ENCODE measurements at places on chromosomes 11 and 22.

GRCh38 chr11:65764434-65764833 lies 16.3 kb downstream of the AP5B1 start:
- DNase-seq, result no peak

DNA sequence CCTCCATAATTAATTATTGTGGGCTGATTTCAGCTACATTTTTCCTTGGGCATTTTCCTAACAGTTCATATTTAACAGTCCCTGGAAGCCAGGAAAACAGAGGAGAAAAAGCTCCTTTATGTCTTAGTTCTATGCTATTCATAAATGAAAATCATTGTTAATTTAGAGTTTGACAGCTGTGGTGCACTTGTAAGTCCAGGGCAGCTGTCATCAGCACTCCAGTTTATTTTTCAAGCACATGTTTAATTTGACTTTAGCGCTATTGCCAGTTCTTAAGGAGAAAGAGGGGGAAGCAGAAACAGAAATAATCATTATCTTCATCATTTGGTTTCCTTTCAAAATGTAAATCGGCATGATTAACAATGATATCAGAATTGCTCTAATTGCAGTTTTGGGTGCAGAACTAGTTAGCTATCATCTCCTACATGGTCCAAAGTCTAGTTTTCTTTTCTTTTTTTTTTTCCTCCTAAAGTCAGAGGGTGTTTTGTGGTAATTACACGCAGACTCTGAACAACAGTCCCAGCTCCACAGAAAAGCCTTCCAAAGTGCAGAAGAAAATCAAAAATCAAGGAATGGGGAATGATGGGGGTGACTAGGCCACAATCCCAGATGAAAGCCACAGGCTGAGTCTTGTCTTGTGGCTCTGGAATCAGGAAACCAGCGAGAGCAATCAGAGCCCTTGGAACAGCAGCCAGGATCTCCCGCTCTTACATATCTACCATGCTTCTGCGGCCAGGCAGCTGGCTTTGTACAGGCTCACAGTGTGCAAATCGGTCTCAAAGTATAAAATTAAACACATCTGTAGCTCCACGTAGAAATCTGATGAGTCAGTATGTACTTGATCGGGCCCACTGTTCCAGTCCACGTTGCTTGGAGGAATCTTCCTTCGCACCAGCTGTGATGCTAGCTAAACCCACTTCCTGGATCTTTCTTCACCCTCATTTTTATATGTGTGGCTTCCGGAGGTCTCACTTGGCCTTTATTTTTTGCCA lies 91.9 kb downstream of the SPON1 start:
- DNase-seq, result no peak

GRCh38 chr22:22785316-22786065 lies 102.1 kb upstream of the IGLL5 start:
- no peak for DNase-seq

GRCh38 chr11:128981254-128981653 lies 38.6 kb upstream of the TP53AIP1 start:
- no peak for DNase-seq

DNA sequence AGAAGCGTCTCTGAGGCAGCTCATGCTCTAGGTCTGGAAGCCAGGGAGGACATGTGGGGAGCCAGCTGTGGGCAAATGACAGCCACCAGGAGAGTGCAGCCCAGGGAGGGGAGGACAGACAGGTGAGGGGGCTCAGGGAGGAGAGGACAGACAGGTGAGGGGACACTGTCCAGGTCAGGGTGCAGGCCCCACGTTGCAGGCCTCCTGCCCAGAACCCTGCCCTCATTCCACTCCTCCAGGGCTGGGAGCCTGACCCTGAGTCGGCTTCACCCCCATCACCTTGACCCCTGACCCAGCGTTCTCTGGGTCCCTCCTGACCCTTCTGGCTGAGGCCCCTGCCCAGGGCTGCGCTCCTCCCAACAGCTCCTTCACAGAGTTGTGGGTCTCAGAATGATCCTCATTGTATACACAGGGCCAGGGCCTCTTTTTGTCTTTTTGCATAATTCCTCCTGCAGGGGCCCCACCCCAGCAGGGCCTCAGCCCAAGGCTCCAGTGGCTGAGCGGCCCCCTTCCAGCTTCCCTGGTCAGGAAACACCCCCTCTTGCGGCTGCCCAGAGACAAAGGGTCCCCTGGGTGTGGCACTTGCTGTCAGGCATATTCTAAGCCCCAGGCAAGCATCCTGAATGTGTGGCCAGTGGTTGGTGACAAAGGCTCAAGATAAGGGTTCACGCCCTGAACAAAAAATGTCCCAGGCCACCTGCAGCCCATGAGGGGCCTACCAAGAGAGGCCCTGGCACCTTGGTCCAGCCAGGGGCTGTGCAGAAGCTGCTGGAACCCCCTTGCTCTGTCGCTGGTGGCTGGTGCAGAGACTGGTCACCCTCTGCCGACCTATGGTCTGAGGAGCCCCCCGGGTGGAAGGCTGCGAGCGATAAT lies 853.0 kb downstream of the BRD1 start:
- no peak for DNase-seq

- DNase-seq, result no peak
Observed at GRCh38 chr11:555227-555779, 5.2 kb downstream of the LMNTD2 start.

DNA sequence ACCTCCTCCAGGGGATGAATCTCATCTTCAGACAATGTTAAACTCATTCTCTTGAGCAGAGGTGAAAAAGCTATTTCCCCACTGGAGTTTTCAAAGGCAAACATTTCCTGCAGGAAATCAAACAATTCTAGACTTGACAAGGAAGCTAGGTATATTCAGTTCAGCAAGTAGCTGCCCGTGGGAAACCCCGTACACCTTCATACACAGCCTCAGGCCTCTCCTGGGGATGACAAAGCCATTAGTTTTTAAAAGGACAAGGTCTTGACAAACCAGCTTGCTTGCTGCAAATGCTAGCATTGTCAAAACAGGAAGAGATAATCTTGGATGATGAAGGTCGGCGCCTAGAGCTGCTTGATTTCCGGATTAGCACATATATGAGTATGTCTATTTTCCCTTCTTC lies 1630.8 kb upstream of the TENM4 start:
- no peak for DNase-seq

GRCh38 chr22:20937794-20938671 lies 20.8 kb downstream of the CRKL start:
- no peak for DNase-seq

- DNase-seq, result no peak
Observed at GRCh38 chr11:131609337-131609736, 238.9 kb downstream of the NTM start.

GRCh38 chr11:77104727-77105126 lies 2.1 kb downstream of the OMP start:
- DNase-seq, result no peak

- no peak for DNase-seq
Observed at GRCh38 chr22:33542153-33542552, 378.1 kb downstream of the LARGE1 start.

- no peak for DNase-seq
Observed at GRCh38 chr22:38967451-38968450, 10.3 kb downstream of the APOBEC3A start.

- no peak for DNase-seq
Observed at GRCh38 chr11:69229511-69229910, 64.4 kb upstream of the MYEOV start.

DNA sequence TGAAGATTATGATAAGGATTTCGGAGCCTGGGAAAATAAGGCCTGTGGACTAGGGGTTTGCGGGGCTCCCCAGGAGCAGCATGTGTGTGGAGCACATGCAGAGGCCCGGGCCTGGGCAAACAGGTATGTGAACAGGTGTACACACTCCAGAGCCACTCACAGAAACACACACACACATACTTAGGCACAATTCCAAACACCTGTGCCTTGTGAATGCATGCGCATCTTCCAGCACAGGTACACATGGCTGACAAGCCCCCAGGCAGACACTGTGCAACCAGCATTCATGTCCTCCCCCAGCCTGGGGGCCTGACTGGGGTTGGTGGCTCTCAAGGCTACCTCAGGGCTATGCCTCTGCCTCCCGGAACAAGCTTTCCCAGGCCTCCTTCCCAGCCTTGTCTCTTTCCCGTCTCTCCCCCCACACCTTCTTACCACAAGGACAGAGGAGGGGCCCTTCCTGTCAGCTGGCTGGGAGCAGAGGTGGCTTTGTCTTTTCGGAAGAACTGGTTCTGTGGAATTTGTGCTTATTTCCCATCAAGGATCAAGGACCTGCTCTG lies 2.6 kb upstream of the P2RY6 start:
- no peak for DNase-seq

DNA sequence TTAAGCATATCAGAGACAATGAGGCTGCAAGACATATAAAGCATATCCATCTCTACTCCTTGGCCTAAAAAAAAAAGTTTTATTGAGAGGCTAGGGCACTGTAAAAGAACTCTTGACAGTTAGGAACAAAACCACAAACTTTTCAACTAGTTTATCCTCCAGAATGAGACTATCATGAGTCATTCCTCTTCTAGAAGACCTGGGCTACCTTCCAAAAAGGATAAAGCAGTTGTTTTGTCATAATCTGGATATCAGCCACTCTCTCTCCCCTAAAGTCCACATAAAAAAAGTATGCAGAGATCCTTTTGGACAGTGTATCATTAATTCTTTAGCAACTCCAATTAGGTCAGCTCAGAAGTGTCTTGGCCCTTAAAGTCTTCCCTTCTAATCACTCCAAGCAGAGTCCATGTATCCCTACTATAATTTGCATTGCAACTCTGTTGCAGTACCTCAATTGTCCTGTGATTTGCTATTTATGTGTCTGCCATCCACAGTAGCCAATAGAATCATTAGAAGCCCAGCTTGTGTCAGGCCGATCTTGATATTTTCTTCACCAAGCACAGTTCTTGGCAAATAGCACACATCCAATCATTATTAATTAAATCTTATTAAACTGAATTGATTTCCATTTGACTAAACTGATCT lies 10.4 kb downstream of the OR51T1 start:
- DNase-seq, result no peak

DNA sequence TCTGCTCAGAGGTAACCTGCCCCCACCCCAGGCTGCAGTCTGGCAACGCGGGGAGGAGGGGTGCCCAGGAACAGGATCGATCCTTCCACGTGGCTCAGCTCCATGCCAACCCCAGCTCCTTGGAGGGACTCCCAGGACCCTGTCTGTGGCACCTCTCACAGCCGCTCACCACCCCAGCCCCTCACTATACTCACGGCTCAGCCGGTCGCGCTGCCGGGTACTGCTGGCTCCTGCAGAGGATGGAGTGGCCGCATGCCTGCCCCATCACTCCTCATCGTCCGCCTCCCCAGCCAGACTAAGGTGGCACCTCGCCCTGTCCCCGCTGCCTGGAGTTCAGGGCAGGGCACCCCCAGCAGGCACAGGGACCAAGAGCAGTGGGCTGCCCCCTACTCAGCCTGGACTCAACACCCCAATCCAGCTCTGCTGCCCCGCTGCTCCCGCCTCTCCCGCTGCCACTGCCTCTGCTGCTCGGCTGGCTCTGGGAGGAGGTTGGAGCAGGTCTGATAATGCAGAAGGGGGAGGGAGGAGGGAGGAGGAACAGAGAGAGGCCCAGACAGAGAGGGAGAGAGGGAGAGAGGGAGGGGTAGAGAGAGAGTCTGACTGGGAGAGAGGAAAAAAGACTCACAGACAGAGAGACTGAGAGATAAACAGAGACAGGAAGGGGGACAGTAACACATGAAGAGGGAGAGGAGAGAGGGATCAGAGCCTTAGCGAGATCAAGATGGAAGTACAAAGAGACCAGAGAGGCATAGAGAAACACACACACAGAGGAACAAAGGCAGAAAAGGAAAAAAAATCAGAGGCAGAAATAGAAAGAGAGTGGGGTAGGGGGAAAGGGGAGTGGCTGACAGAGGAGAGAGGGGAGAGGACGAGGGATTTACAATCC lies at the start of gene PDE2A:
Gene PDE2A, minus strand, starts transcription at position 480 of the 886 bp plus-strand sequence. Its CDS starts 215 bp downstream, at position 265.
- DNase-seq, result no peak

- DNase-seq, result no peak
Observed at GRCh38 chr22:37128555-37129281, 19.2 kb upstream of the TMPRSS6 start.
